ENCODE measurements at places on chromosomes 7 and 10.

DNA sequence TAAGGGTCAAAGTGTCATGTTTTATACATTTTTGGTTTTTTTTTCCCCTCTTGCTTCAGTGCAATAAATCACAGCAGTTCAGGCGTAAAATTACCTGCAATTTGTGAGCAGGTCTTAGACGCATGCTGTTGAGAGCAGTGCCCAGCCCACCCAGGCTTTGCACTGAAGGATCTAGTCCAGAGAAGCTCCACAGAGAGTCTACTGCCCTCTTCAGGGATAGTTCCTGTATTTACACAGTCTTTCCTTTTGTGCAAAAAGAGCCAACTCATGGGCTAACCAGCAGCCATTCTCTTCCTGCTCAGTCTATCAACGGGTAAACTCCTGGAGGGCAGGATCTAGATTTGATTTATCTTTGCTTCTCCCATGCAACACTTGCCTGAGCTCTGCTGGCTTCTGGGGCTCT lies 82.2 kb upstream of the NAMPT start:
- no peak for DNase-seq

- DNase-seq = no peak
These were observed 30.4 kb downstream of the TMEM270 start for GRCh38 chr7:73891178-73891885.

GRCh38 chr10:25177754-25178135 lies 2.9 kb downstream of the GPR158 start:
- DNase-seq = no peak

DNA sequence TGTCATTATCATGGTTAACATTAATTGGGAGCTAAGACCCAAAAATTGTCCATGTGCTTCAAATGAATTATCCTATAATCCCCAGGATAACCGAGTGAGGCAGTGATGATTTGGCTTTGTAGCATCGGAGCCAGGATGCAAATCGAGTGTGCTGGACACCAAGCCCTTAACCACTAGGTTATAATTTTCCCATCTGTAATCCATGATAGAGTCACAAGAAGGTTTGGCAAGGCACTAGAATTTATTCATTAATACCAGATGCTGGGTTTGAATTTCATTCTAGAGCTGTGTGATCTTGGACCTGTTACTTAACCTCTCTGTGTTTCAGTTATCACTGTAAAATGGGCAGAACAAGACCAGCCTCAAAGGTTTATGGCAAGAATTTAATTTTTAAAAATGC lies 21.0 kb upstream of the ITGB1 start:
- no peak for DNase-seq

DNA sequence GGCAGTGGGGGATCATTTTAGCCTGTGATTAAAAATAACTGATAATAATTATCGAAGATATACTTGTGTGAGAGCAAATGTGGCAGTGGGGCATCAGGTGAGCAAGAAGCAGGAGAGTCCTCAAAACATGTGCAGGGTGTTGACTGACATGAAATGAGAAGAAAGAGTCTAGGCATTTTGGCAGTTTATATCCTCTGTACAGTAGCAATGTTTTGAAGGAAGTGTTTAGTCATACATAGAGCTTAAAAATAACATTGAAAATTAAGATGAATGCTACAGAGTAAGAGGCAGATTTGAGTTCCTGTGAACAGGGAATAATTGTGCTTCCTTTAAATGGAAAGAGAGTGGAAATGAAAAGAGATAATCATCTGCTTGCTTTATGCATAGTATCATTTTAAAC lies 47.4 kb downstream of the VPS50 start:
- DNase-seq = no peak

- no peak for DNase-seq
These were observed 29.4 kb downstream of the CFAP46 start for GRCh38 chr10:132912713-132913558.

- no peak for DNase-seq
These were observed 77.1 kb upstream of the PRKCQ start for GRCh38 chr10:6657196-6657595.

DNA sequence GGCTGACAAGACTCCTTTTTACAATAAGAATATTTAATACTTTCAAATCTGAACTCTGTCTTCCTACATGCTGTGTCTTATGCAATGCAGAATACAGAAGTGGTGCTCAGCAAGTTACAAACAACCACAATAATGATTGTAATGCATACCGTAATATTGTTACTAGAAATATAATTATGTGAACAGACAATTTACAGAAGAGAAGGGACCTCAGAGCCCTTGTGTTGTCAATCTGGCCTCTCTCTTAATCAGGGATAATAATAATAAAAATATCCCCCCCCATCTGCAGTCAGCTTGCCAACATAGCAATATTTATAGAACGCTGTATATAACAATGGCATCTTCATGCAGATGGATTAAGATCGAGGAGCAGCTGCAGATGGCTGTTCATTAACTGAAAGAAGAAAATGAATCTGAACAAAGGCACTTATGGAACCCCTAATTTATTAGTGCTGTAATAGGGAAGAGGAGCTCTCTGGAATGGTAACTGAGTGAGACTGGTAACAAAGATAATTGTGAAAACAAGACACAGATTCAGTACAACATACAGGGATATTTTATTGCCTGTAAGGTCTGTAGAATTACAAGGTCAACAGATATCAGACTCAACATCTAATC lies 106.3 kb downstream of the TMEM26 start:
- no peak for DNase-seq

GRCh38 chr10:21150166-21150565 lies 253.1 kb upstream of the NEBL start:
- no peak for DNase-seq

- no peak for DNase-seq
These were observed 728 bp downstream of the CAV2 start for GRCh38 chr7:116500078-116500853.

DNA sequence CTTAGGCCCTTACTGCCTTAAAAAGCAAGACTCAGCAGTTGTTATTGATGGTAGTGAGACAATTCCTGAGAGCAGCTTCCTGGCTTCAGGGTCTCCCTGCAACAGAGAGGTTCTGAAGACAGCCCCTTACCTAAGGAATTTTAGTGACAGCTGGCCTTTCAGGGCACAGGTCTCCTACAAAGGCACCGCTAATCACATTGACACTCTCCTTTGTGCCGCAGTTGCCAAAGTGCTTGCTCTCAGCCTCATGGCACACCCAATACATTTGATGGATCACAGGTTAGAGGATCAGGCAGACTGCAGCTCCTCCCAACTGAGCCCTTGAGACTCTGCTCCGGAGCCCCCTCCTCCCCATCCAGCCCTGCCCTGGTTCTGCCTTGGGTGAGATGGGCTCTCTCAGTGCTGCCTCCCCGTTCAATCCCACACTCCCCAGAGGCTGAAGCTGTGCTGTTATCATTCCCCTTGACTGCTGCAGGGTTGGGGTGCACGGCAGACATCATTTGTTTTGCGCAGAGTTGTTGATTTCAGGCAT lies 198.2 kb downstream of the EMX2 start:
- no peak for DNase-seq

- no peak for DNase-seq
These were observed 48.3 kb downstream of the ZNF783 start for GRCh38 chr7:149310113-149310836.

DNA sequence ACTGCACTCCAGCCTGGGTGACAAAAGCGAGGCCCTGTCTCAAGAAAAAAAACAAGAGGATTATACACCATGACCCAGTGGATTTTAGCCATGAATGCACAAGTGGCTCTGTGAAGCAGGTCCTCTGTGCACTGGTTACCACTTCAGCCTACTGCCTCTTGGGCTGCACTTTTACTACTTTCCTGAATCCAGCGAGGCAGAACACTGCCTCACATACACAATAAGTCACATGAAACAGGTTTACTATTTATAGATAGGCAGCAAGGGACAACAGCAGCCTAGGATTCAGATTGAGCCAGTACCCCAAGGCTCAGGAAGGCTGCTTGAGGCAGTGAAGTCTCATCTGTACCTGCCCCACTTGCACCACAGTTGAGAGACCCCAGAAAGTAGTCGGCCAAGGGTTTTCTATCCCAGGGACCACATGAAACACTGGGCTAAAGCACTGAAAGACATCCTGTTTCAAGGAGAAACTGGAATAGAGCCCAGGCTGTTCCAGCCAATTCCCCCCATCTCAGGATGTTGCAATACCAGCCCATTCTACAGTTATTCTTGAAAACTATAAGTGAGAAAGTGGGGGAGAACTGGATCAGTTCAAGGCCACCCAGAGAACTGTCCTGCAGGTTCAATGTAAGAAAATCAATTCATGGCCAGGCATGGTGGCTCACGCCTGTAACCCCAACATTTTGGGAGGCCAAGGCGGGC lies 10.3 kb upstream of the OGDH start:
- DNase-seq = no peak

GRCh38 chr10:114694752-114695151 lies 36.7 kb upstream of the ABLIM1 start:
- no peak for DNase-seq

GRCh38 chr7:16261100-16261499 lies 160.2 kb downstream of the CRPPA start:
- DNase-seq = no peak

- DNase-seq = no peak
These were observed 127.9 kb upstream of the PRSS58 start for GRCh38 chr7:142385491-142386340.

GRCh38 chr7:101564778-101565211 lies 64.3 kb downstream of the MYL10 start:
- no peak for DNase-seq

DNA sequence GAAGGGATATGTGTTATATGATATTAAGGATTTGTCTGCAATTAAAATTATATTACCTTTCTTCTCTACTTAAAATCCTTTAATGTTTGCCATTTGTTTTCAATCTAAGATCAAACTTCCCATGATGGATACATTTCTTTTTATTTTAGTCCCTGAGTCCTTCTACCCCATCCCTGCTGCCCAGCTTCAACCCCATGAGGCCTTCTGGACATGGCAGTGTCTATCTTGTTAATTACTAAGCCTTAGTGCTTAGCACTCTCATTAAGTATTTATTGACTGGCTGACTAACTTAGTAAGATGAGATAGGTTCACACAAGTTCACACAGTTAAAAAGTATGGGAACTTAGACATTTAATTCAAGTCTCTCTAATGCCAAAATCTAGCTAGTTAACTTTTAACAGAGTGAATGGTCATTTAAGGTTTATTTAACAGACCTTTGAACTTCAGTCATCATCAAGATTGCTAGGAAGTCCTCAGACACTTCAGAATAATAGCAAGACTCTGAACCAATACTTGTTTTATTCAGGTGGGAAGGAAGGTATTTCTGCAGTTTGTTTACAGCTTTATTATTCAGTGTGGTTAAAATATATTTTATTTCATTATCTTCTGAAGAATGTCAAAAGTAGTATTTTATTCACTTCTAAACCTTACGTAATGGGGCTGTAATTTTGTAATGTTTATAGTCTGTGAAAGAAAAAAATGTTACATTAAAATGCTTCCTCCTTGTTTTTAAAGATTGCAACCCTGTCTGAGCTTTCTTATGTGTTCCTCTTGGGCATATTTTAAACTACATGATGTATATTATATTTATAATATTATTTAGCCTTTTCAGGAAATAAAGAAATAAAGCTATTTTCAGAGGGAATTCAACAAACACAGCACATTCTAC lies 848.9 kb downstream of the REEP3 start:
- DNase-seq = no peak

DNA sequence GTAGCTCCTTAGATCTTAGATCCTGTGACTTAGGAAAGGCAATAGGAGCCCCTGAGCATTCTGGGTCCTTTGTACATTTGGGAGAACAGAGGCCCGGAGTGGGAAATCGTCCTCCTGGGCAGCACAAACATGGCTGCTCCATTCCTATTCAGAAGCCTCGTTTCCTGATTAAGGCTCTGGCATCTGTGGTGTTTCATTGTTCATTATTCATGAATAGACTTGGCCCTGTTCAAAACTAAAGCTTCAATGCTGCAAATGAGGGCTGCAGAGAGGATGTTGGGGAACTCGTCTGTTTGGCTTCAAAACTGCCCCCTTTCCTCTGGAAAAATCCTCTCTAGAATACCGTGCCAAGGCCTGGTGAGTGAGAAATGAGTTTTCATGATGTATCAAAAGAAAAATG lies 3.4 kb upstream of the HTRA1 start:
- DNase-seq = no peak

- no peak for DNase-seq
These were observed 283.8 kb downstream of the CXCL12 start for GRCh38 chr10:44101082-44101481.

- no peak for DNase-seq
These were observed 24.4 kb upstream of the VSIR start for GRCh38 chr10:71797533-71798307.

GRCh38 chr7:88218836-88219605 lies 817 bp downstream of the SRI start:
- no peak for DNase-seq

DNA sequence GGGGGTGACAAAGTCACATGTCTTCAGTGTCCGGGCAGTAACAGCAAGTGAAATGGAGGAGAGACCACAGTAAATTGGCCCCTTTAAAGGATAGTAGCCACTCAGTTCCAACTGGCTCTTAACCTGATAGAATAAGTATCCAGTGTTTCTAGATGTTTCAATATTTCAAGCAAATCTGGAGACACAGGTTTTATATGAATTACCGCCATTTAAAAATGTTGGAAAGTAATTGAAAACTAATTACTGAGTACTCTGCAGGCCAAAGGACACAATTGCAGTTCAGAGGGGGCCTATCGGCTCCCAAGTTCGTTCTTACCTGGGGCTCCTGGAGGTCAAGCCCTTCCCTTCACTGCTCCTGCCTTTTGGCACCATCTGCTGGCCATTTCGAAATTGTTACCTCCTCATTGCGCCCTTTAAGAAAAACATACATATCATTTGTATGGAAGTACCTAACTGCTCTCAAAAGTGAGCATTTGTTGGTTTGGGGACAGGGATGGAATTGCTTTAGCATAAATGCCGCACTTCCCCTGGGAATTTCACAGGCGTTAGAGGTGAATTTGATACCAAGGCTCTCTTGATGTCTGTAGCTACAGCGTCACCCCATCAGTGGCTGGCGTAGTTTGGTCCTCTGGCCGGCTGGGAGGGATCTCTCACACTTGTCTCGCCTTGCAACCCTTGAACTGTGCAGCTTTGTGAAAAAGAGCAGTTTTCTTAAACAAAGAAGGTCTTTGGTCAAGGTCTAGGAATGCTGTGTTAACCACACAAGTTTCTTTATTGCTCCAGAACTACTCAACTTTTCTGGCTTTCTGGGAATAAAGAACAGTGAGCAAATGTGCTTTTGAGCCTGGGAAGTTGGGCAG lies 220.0 kb downstream of the ARHGAP21 start:
- no peak for DNase-seq

DNA sequence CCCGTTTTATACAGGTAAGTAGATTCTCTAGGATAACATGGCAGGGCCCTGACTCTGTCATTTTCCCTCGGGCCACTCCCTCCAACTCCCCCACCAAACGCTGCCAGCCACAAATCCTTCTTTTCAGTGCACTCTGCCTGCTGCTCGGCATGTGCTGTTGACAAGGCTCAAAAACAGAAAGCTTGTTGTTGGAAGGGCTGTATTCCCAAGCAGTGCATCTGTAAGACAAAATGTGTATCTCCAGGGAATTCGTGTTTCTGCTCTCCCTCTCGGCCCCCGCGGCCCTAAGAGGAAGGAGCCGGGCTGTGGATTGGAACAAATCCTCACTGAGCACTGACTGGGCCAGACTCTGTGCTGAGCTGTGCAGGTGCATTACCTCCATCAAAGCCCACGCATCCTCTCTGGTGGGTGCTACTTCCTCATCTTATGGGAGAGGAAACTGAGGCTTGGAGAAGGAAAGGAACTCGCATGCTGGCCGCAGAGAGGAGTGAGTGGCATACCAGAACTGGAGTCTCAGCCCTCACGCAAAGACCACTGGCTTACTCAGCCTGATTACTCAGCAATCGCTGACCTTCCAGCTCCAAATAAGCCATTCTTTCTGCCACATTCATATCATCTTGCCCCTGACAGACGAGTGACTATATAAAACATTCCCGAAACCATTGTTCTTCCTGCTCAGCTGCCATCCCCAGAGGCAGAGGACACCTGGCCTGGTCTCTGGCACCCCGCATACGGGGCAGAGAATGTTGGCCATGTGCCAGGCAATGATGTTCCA lies 33.5 kb upstream of the ENO4 start:
- DNase-seq = no peak

Measured in T-helper 17 cell (primary cell).